Right renal pelvis (tissue), 4 donors: ENCODE measurements at places on chromosomes 7 and 10.
A peak's percentile ranks its signal among the peaks of the same experiment; 100 is the strongest.

DNA sequence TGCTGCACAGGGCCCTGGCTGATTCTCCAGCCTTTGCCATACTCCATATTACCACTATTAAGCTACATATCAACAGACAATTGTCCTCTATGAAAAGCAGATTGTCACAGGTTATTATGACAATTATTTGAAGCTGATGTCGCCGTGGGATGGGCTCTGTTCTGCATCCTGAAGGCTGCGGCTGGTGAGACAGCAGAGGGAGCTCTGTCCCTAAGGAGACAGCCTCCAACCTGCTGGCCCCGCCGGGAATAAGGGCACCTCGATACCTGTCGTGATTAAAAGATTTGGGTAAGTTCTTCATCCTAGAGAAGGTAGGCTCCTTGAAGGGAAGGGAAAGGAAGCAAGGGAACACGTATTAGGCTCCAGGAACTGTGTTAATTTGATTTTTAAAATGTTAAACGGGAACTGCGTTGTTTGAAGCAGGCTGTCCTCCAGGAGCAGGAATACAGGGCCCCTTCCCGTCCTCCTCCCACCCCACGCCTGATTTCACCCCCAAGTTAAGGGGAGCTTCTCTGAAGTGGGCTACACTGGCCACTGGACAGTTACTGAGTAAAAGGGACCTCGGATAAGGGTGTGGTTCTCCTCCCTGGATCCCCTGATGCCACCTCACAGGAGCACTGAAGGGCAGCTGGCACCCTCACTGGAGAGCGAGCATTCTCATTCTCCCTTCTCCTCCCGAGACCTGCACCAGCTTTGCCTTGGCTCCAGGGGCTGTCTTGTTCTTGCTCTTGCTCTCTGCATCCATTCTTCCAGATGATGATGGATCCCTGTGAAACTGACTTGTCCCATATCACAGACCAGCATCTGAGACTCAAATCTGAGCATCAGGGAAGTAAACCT lies 11.8 kb upstream of the TIAL1 start:
- no peak for DNase-seq

DNA sequence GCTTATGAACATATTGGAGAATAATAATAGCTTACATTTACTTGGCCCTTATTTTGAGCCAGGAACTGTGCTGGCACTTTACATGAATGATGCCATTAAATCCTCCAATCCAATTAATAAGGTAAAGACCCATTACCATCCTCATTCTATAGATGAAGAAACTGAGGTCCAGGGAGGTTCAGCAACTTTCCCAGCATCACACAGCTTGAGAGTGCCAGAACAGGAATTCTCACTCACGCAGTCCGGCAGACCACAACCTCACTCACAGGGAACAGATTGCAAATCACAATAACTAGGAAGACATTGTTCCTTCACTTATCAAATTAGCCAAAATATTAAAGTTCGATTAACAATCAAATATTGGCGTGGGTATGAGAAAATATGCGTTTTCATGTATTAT lies 18.3 kb downstream of the GPRIN2 start:
- no peak for DNase-seq

- no peak for DNase-seq
Observed at GRCh38 chr7:73770860-73771670, 995 bp upstream of the CLDN3 start.

GRCh38 chr7:39042670-39043069 lies 65.0 kb downstream of the POU6F2 start:
- no peak for DNase-seq

- DNase-seq: no peak
Observed at GRCh38 chr7:34090816-34091215, 185.5 kb downstream of the BMPER start.

- no peak for DNase-seq
Observed at GRCh38 chr10:64798297-64798696, 1277.1 kb downstream of the REEP3 start.

GRCh38 chr7:150648353-150649079 lies 16.3 kb upstream of the GIMAP6 start:
- DNase-seq: no peak

- no peak for DNase-seq
Observed at GRCh38 chr10:84063440-84063839, 75.9 kb upstream of the GHITM start.

GRCh38 chr7:150409300-150410030 lies 30.3 kb downstream of the ZNF775 start:
- DNase-seq: no peak

DNA sequence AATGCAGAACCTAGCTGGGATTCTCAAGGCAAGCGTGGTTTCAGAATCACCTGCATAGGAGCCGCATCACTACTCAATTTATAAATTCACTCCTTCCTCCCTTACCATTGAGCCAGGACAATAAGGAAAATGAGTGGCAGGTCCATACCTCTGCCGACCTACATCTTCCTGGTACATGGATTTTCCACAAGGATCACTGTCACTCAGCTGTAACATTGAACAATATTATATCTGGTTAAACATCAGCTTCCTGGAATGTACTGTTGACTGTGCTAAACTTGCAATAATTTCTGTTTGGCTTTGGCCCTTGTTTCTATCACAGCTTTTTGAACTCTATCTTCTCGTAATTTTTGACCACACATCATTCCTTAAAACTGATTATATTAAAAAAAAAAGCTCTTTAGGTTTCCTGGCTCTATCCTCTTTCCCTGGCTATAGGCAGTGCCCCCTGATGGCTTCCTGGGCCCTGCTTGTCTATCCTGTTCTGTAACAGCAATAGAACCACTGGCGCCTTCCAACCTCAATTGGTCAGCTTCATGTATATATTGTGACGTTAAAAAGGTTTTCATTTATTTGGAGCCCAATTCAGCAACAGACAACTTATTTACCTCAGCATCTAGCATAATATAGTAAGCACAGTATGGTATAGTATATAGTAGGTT lies 59.2 kb downstream of the RNLS start:
- no peak for DNase-seq

GRCh38 chr10:47241946-47242867 lies 57.8 kb upstream of the GDF10 start:
- no peak for DNase-seq

GRCh38 chr7:32583791-32584190 lies 88.5 kb downstream of the AVL9 start:
- DNase-seq: no peak

- peak; percentile 75 for DNase-seq
Observed at GRCh38 chr7:1537535-1538412, 7.3 kb downstream of the MAFK start.

DNA sequence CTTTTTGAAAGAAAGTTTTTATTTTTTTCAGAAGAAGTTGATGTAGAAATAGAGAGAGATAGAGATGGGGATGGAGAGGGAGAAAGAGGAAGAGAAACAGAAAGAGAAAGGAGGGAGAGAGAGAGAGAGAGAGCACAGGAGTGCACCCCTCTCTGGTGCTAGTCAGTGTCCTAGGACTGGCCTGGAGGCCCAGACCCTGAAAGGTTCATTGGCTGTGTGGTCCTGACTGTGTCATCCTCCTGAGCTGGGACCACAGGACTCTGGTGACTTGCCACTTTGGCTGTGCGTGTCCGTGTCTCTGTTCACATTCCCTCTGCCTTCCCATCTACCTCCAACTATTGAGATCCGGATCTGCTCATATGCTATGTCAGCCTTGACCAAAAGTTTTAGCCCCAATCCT lies 62.1 kb upstream of the SHH start:
- no peak for DNase-seq

- DNase-seq: no peak
Observed at GRCh38 chr7:42010751-42011150, 226.3 kb downstream of the GLI3 start.

- DNase-seq: no peak
Observed at GRCh38 chr10:3782451-3783315, 2.3 kb downstream of the KLF6 start.

GRCh38 chr7:14021069-14021468 lies 31.6 kb upstream of the ETV1 start:
- DNase-seq: no peak

GRCh38 chr7:24741679-24742505 lies 15.4 kb downstream of the GSDME start:
- DNase-seq: no peak

DNA sequence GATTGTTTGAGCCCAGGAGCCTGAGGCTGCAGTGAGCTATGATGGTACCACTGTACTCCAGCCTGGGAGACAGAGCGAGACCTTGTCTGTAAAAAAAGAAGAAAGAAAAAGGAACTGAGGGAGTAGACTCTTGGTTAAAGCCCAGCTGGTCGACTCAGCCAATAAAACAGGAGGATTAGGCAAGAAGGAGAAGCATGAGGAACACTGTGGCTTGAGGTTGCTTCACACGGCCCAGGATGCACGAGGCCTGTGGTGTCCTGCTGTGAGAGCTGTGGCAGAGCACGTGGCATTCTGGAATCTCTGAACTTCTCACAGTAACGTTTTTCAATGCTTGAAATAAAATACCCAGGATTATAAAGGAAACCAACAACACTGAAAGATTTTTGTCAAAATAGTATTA lies 93.3 kb downstream of the CUL2 start:
- no peak for DNase-seq

DNA sequence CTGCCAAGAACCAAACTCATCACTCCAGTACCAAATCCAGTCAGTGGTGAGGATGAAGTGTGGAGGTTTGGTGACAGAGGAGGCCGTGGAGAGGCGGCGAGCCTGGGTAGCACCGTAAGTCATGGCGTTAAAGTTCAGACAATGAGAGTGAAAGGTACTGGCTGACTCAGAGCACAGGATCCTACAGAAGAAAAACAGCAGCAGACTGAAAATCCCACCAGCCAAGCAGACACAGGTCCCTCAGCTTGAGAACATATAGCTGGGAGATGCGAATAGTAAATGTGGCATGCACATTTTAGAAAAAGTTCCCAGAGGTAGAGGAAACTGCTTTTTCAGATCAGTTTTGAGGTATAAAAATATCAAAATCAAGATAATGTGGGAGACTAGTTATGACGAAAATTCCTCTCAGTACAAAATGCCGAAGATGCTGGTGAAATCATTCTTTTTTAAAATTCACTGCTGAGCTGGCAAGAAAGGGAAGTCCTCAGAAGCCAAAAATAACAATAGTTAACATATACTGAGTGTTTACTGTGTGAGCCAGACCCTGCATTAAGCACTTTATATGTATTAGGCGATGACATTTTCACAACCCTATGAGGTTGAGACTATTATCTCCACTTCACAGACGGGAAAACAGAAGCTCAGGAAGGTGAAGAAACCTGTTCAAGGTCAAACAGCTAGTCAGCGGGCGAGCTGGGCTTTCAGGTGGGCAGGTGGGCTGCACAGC lies 20.9 kb downstream of the PARP12 start:
- DNase-seq: no peak

DNA sequence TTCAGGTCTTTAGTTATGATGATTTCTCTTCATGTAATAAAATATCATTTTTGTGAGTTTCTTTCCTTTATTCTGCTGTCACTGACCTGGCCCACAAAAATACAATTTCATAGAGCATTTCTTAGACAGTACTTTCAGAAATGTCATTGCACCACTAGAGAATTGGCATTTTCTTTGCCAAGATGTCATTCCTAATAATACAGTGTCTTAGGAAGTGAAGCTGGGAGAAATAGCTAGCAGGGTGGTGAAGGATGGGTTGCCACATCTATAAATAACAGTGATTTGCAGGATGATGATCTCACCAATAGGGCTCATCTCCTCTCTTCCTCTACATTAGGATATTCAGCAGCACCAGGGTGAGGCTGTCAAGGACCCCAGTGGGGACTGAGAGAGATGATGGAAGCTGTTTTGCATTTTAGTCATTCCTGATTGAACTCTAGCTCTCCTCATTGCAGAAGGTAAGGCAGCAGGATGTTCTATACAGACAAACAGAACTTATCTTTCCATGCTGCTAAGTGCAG lies 452.1 kb downstream of the NXPH1 start:
- no peak for DNase-seq

GRCh38 chr10:110964681-110965080 lies 45.3 kb downstream of the SHOC2 start:
- no peak for DNase-seq
